ENCODE measurements at places on chromosomes 2 and 18.

- DNase-seq = no peak
Observed at GRCh38 chr2:167017021-167017420, 128.7 kb downstream of the XIRP2 start.

DNA sequence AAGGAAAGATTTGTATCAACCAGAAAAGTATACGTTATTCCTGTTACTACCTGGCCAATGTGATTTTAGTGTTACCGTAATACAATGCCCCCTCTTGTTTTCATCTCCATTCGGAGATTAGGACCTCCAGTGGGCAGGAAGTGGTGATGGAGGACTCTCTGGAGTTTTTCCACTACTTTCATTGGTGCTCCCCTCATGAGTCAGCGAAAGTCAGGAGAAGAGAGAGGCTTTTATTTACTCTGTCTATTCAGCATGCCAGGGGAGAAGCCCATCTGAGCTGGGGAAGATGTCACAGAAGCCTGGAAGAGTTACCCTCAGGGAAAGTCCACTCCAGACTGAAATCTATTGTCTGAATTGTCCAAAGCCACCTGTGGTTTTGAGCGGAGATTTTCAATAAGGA lies 88.2 kb upstream of the THUMPD2 start:
- no peak for DNase-seq

GRCh38 chr2:132824716-132825115 lies 154.7 kb upstream of the LYPD1 start:
- DNase-seq = no peak

DNA sequence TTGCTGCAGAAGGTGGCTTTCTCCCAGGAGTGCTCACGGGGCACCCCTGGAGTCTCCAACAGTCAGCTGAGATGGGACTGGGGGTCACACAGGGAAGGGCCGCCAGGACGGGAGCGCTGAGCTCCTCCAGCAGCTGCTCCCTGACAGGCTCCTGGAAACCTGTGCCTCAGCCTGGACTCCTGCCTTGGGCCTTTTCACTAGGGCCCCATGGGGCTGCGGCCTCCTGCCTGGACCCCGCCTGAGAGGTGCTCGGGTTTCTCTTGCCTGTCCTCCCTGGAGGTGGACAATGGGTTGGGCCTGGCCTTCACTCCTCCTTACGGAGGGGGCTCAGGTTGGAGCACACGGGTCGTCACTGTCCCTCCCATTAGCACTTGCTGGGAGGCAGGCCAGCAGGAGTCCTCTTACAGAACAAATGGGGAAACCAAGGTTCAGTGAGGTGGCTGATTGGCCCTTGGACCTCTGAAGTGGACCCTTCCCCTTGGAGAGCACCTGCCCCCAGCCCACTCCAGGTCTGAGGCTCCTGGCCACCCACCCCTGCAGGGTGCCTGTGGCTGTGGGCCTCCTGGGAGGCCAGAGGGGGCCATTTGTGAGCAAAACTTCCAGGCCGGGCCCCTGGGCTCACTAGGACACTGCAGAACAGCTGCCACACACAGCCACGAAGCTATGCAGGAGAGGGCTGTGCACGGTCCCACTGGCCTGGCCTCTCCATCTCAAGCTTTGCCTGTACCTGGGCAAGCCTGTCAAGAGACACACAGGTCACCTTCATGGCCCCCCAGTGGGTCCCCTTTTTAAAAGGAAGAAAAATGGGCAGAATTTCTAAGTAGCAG lies 57.1 kb upstream of the ODC1 start:
- DNase-seq = no peak

GRCh38 chr18:46113751-46114150 lies 9.6 kb downstream of the HAUS1 start:
- DNase-seq = no peak

- DNase-seq = no peak
Observed at GRCh38 chr2:148515976-148516375, 128.6 kb upstream of the EPC2 start.

DNA sequence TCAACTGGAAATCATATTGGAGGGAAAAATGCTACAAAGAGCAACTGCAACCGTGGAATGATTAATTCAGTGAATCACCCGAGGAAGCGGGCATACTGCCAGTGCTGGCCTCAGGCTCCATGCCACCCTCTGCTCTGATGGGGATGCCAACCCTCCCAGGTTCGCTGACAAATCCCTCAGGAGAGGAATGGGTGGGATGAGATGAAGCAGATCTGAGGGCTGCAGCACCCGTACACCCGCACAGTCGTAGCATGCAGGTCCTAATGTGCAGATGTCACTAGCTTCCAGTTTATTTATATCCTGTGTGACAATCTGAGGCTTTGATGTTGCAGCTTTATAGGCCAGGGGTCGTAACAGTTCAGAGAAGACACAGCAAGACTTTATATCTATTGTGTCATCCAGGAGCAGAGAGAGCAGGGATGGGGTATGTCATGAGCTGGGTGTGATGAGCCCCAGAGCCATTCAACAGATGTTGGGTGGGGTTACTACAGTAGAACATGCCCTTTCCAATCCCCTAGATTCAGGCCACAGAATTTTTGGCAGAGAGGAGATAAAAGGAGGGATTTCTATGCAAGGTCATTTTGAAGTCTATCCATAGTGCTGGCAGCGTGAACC lies 44.6 kb downstream of the DPP4 start:
- DNase-seq = no peak

- DNase-seq = no peak
Observed at GRCh38 chr2:23434721-23435121, 49.7 kb downstream of the KLHL29 start.

DNA sequence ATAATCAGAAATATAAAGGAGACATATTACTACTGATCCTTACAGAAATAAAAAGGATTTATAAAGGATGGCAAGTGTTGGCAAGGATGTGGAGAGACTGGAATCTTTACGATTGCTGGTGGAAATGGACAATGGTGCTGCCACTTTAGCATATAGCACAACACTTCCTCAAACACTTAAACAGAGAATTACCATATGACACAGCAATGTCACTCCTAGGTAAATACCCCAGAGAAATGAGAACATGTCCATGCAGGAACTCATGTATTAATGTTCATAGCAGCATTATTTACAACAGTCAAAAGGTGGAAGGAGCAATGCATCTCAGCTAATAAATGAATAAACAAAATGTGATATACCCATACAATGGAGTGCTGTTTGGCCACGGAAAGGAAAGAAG lies 137.5 kb downstream of the NDUFA10 start:
- DNase-seq = no peak

DNA sequence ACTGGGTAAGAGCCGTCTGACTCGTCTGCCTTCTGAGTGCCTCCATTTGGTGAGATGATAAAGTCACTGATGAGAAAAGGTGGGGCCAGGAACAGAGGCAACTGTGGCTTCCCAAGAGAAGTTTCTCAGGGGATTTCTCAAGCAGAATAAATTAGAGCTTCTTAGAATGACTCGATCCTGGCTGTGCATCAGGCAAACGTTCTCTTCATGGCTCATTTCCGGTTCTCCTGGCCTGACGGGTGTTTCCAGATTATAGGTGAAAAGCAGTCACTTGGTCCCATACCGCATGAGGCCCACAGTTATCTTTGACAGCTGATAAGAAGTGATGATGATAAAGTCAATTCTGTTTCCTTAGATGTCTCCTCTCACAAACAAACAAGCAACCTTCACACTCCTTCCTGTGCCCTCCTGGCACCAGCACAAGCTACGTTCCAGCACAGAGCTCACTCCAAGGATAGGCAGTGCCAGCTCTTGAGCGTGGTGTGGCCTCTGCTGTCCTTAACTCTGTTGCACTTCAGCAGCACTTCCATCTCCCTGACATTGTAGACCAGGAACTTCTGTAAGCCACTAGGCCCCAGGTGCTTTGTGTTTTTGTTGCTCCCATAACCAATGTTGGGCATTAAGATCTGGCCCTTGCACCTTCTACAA lies 37.8 kb upstream of the KCNF1 start:
- no peak for DNase-seq

GRCh38 chr2:86477349-86477748 lies 36.2 kb downstream of the KDM3A start:
- DNase-seq = no peak

DNA sequence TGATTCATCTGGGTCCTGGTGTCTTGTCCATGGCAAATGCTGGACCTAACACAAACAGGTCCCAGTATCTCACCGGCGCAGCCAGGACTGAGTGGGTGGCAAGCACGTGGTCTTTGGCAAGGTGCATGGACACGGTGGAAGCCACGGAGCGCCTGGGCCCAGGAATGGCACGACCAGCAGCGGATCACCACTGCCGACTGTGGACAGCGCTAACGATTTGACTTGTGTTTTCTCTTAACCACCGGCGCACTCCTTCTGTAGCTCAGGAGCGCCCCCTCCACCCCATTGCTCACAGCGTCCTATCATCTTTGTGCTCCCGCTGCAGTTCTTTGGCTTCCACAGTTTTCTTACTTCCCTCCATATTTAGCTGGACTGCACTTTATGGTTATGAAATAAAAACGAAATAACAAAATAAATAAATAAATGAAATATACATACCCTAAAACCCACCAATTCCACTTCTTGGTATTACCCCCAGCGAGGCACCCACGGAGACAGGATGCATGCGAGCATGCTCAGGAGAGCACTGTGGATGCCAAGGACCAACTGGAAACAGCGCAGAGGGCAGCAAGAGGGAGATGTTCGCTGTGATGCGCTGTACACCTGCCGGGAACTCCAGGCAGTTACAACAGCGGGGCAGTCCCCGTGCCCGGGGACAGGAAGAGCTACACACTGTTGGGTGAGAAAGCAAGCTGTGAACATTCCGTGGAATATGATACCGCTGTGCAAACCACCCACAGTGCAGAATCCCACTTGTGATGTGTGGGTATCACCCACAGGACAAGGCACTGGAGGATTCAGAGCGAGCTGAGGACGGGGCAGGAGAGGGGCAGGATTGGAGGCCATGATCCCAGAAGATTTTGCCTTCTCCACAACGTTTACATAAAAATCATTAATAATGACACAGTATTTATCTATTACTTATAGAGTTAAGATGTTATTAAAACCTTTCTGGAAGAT lies 7.0 kb upstream of the CIDEA start:
- no peak for DNase-seq

DNA sequence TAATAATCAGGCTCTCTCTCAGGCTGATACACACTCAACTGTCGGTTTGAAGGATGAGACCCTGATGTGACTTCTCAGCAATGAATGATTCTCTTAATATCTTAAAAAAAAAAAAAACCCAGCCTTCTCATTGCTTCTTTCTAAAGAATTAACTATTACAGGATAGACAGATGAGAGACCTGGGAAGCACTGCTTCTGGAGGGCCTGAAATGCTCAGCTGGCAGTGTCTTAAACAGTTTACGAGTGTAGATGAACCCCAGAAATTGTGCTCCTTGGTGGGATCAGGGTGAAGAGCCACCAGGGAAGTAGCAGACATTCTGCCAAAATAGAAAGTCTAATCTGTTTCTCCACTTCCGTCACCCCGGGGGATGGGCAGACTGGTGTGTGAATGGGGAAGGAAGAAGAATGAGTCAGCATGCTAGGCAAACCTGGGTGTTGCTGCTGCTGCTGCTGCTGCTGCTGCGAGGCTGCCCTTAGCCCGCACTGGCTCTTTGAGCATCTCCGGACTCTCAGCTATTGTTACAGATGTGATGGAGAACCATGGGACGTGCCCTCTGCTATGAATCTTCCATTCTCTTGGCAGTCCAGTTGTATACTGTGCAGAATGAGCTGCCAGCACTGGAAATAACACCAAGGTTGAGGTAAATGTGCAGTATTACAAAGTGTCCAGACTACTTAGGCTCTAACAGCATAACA lies 158.4 kb downstream of the SETBP1 start:
- DNase-seq = peak; percentile 71
